GM19239 (cell line): ENCODE measurements at places on chromosomes 2 and 18.

GRCh38 chr18:70197844-70198243 is 7.6 kb downstream of the RTTN start:
- no peak for DNase-seq

DNA sequence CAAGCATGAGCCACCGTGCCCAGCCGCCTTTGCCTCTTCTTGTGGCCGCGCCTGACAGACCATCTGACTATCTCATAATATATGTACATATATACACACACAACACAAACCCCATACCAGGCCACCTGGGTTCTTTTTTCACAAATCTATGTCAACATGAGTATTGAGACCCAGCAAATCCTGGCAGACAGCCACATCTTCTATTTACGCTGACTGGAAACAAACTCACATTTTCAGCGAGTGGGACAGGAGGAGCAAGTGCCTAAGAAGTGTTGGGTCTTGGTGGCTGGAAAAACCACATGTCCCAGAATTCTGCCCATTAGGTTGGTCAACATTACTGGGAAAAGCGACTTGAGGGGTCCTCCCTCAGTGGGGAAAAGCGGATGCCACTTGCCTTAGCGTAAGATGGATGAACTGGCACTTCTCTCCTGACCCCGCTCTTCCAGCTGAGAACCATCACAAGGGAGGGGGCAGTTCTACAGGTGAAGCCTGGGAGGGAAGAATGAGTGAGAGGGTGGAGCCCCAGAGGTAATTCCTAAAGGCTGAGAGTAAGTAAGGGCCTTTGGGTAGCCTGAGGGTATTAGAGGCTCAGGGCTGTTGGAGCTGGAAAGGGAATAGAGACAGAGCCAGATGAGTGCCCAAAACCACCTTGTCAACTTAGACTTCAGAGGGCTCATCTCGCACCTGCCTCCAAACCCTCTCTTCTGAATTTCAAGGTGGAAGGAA is 1.9 kb downstream of the SCYGR3 start:
- no peak for DNase-seq

- no peak for DNase-seq
Measured at GRCh38 chr2:86204458-86204857, 5.2 kb downstream of the MRPL35 start.

GRCh38 chr18:42080340-42080739 is 125.3 kb downstream of the PIK3C3 start:
- DNase-seq = no peak

- no peak for DNase-seq
Measured at GRCh38 chr2:27379836-27380625, 503 bp downstream of the ZNF513 start.
